Effector memory CD8-positive, alpha-beta T cell (primary cell): ENCODE measurements at places on chromosomes 1 and 21.

- no peak for DNase-seq
These were observed 279.3 kb upstream of the VAMP3 start for GRCh38 chr1:7491818-7492173.

DNA sequence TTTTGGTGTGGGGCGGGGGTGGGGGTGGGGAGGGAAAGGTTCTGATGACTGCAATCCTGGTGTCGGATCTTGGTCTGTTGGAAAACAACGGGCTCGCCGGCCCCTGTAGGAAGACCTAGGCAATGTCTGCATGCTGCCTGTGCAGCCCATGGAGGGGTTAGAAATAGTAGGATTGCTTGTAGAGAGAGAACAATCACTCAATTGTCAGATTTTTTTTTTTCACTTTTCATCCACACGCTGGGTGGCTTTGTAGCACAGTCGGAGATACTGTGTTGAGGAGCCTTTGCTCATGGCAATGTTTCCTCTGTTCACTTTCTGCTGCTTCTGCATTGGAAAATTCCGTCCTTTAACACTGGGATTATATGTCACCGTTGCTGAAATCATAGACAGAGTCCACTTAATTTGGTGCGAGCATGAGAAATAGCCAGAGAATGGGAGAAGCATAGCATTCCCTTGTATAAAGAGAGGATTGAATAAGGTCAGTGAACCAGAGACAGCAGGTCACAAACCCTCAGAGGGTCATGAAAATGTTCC lies 107.5 kb downstream of the MRPS6 start:
- no peak for DNase-seq

GRCh38 chr1:209959623-209960022 lies 21.6 kb downstream of the SYT14 start:
- no peak for DNase-seq

- DNase-seq: no peak
These were observed 34.3 kb upstream of the PTGFRN start for GRCh38 chr1:116875391-116875790.

DNA sequence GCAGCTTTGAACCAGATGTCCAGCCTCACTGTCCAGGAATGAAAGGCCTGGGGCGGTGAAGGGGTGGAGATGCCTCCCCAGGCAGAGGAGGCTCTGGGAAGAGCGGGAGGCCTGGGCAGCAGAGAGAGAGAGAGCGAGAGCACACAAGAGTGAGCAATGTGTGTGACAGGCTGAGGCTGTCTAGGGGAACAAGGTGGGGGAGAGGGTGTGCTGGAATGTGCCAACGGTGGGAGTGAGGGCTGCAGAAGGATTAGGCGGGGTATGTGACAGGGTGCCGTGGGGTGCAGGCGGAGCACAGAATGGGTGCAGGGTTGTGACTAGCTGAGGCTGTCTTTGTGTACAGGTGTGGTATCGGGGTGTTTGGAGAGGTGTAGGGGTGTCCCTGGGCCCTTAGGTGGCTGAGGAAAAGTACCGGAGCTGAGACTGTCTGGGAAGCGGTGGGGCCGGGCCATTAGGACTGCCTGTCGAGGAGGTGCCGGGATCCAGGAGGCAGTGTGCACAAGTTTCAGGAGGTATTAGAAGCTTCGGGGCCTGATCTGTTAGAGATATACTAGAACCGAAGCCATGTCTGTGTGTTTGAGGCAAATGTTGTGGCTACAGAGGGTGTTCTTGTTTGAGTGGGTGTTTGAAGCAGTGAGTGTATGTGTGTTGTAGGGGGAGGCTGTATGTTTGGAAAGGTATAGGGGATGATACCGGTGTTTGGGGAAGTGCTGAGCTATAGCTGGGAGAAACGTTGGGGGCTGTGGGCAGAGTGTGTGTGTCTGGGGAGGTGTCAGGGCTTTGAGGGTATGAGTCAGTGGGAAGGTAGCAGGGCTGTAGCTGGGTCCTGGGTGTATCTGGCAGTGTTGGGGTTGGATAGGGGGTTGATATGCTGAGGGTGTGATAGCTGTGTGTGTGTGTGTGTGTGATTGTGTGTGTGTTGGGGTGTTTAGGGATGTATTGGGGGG lies 9.1 kb downstream of the AHDC1 start:
- DNase-seq: no peak

DNA sequence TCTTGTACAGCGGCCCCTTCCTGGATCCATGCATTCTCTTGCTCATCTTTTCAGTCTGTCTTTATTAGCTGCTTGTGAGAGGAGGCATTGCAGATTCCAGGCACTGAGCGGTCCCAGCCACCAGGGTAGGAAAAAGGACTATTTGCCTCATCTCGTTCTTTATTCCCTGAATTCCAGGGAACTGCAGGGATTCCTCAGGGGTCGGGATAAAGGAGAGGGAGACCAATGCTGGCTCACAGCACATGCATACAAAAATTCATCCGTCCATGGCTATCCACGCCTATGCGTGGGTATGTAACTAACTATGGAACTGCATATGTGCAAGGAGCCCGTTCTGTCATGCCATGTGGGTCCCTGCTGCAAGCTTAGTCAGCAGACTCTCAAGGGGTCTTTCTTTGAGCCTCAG lies 879 bp upstream of the PLPPR5 start:
- DNase-seq: no peak

DNA sequence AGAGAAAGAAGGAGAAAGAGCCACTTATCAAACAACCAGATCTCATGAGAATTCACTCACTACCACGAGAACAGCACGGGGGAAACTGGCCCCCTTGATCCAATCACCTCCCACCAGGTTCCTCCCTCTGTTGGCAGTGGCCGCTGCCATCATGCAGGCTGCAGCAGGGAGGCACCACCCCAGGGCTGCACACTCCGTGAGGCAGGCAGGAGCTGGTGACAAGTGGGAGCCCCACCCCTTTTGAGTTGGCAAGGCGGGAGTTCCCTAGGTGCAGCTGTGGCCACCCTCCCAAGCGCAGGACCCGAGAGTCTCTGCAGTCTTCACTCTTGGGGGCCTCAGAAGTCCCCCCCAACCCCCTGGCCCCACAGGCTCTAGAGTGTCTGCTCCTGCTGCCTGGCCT lies 83.9 kb upstream of the GJB5 start:
- DNase-seq: no peak

DNA sequence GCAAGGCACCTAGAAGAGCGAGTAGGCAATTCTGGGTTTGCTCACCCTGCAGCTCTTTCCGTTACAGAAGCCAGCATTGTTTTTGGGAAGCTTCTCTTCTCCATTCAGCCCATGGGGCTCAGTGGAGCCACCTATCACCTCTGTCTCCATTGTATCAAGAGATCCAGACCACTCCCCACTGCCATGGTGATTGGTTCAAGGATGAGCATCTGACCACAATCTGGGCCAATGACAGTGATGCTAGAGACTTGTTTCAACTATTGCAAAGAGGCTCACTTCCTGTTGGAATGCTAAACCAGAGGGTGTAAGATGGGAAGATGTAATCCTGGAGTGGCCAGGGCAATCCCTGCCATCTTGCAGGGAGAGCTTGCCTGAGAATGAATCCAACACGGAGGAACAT lies 6.6 kb downstream of the SPATA21 start:
- no peak for DNase-seq

GRCh38 chr21:41612674-41613532 lies 104.9 kb upstream of the TMPRSS2 start:
- DNase-seq: no peak

DNA sequence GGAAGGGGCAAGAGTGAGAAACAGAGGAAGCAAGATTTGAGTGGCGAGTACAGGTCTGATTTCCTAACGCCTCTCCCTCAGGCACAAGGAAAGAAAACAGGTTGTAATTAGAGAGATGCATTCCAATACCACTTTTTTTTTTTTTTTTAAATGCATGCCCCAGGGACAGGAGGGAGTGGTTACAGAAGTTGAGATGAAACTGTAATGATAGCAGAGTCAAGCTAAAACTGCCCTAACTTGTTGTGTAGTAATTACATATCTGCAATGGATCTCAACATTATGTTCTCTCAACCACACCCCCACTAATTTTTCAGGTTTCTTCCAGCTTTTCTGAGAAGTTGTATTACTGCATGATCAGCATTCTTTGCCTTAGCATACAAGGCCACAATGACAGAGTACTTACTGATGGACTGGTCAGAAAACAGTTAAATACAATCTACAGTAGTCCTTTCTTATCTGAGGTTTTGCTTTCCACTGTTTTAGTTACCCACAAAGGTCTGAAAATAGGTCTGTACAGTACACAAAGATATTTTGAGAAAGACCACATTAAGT lies 5.5 kb downstream of the ETV3 start:
- no peak for DNase-seq

GRCh38 chr1:35666916-35667315 lies 25.6 kb upstream of the PSMB2 start:
- no peak for DNase-seq

GRCh38 chr1:26134466-26134865 lies 22.8 kb downstream of the PDIK1L start:
- DNase-seq: no peak

DNA sequence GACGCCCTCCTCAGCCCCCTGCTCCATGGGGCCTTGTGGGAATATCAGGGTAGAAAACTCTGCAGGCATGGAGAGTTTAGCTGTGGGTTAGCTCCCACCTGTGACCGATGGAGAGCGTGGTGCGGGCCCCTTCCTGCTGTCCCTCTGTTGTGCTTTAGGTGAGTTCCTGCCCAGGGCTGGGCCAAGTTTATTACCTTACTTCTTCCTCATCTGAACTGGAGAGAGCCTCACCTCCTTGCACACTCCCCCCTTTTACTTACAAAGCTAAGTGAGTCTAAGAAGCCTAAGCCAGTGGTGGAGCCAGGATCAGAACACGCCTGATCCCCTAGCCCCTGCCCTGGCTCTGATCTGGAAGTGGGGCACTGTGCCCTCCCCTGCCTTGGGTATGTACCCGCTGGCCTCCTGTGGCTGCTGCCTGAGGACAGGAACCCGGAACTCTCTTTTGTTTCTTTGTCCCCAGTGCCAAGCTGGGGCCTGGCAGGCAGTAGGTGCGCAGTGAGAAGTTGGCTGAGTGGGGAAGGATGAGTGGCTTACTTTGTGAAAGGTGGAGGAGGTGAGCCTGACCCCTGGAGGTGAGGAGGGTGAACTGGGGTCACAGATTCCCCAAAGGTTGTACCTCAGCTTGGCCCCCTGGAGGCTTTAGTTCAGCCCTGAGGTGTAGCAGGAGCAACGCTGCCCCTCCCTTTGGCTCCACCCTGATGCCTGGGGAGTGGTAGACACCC lies 32.9 kb downstream of the ARHGEF10L start:
- no peak for DNase-seq

DNA sequence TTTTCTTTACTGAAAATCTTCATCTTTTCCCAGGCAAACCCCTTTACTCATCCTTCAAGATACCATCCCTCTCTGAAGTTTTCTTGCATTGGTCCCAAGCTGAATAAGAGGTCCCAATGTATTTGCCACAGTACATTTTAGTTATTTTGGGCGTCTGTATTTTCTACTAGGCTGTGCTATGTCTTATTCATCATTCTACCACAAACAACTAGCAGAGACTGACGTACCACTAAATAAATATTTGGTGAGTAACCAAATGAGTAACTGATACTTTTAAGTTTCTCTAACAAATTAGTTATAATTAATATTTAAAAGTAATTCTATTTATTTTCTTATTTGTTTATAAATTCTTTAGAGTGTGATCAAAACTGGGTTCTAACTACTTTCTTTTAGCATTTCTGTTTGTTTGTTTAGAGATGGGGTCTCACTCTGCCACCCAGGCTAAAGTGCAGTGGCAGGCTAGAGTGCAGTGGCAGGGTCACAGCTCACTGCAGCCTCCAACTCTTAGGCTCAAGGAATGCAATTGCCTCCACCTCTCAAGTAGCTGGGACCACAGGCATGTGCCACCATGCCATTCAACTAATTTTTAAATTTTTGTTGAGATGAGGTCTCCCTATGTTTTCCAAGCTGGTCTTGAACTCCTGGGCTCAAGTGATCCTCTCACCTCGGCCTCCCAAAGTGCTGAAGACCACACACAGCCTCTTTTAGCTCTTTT lies 33.1 kb downstream of the NDC1 start:
- no peak for DNase-seq

GRCh38 chr1:17393230-17393629 lies 21.2 kb downstream of the PADI6 start:
- DNase-seq: no peak
